ENCODE measurements at places on chromosomes 4 and X. TPM values are rescaled to one million over a fixed set of nuclear protein-coding genes. Genes with fewer than 3 reads are reported as not detected.

DCAF8L1 gene
- total RNA-seq: not detected

AKAP14 gene
- 13.5 TPM for total RNA-seq

DCAF4L1 gene
- total RNA-seq: under 0.01 TPM

- no peak overlapping the region for H3K4me3 ChIP-seq
- no peak for DNase-seq
- no peaks in the 10 kb centered on the region for H3K27me3 ChIP-seq
- H3K27ac ChIP-seq: no peak overlapping the region
Observed at GRCh38 chr4:39067451-39067850, 5.4 kb downstream of the KLHL5 start.

DNA sequence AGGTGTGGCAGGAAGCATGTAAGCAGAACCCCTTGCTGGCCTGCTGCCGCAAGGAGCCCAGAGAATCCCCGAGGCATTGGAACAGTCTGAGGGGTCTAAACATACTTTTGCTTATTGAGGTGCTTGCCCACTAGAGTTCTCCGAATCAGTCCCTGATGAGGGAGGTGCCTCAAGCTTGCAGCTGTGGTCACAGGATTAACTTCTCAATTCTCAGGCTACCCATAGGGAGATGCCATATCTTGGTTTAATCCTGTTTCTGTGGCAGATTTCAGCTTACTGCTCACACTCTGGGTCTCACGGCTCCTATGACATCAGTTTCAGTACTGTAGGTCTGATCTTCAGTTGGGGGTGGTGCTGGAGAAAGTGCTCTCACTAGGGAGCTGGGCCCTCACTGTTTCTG, 39.9 kb downstream of the CCNG2 start:
- H3K27me3 ChIP-seq: no peaks in the 10 kb centered on the region
- no peak overlapping the region for H3K4me3 ChIP-seq
- no peaks in the 10 kb centered on the region for H3K4me1 ChIP-seq
- H3K36me3 ChIP-seq: no peaks in the 10 kb centered on the region

GRCh38 chr4:144712775-144713174, 66.8 kb downstream of the HHIP start:
- no peaks in the 10 kb centered on the region for H3K36me3 ChIP-seq
- no peak overlapping the region for H3K27ac ChIP-seq
- H3K4me3 ChIP-seq: no peak overlapping the region
- no peaks in the 10 kb centered on the region for H3K4me1 ChIP-seq

DNA sequence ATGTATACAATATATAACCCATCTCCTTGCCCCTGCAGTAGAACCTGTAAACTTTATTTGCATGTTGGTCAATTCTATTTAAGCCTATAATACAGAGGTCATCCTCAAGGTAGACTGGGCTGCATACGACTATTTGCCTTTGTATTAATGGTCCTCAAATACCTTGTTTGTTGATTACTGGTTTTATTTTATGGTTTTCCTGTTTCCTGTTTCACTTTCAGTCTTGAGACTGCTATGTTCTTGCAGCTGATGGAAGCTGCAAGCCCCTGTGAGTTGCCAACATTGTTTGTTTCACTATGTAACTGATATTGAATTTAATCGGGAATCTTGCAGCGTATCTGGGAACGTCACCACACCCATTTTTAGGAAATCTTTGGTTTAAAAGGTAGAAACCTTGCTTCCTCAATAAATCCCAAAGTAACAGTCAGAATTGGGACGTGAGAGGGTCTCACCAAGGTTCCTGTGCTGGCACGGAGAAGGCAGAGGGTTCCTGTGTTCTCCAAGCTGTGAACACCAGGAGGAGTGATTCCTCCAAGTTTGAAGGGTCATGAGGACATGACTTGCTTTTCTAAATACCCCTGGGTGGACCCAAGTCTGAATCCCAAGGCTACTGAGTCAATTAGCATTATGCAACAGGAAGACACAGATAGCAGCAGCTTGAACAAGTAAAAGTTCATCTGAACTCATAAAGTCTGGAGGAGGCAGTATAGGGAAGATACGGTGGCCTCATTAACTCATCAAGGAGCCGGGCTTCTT, 110.6 kb upstream of the PNPLA4 start:
- H3K4me1 ChIP-seq: no peaks in the 10 kb centered on the region
- H3K27ac ChIP-seq: no peak overlapping the region
- H3K36me3 ChIP-seq: no peaks in the 10 kb centered on the region
- no peak overlapping the region for H3K4me3 ChIP-seq

GRCh38 chr4:84841435-84841834, 125.1 kb downstream of the WDFY3 start:
- H3K36me3 ChIP-seq: no peaks in the 10 kb centered on the region
- H3K4me3 ChIP-seq: no peak overlapping the region
- no peaks in the 10 kb centered on the region for H3K4me1 ChIP-seq
- DNase-seq: no peak
- H3K27me3 ChIP-seq: no peaks in the 10 kb centered on the region
- H3K27ac ChIP-seq: no peak overlapping the region

DNA sequence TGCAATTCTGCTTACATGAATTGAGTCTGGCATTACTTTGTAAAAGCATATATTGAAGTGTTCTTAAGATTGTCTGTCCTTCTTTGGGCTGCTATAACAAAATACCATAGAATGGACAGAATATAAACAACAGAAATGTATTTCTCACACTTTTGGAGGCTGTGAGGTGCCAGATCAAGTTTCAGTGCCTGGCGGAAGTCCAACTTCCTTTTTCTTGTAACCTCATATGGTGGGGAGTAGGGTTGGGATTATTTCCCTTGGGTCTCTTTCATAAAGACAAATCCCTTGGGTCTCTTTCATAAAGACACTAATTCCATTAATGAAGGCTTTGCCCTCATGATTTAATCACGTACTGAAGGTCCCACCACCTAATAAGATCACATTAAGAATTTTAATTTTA, 199.3 kb upstream of the GRID2 start:
- no peak overlapping the region for H3K4me3 ChIP-seq
- DNase-seq: no peak
- H3K27me3 ChIP-seq: no peaks in the 10 kb centered on the region
- H3K27ac ChIP-seq: no peak overlapping the region

All from upper lobe of left lung (tissue), 6 donors.